ENCODE measurements at places on chromosomes 5 and 9.
A peak's percentile ranks its signal among the peaks of the same experiment; 100 is the strongest.

- no peaks in the 10 kb centered on the region for H3K4me1 ChIP-seq
- no peaks in the 10 kb centered on the region for H3K36me3 ChIP-seq
- DNase-seq = no peak
- no peak overlapping the region for H3K27ac ChIP-seq
- H3K4me3 ChIP-seq = no peak overlapping the region
- no peaks in the 10 kb centered on the region for H3K27me3 ChIP-seq
These were observed 34.2 kb downstream of the MTAP start for GRCh38 chr9:21836437-21837161.

GRCh38 chr5:130710596-130710995, 454.5 kb downstream of the HINT1 start:
- no peak overlapping the region for H3K27ac ChIP-seq
- no peaks in the 10 kb centered on the region for H3K36me3 ChIP-seq
- H3K4me1 ChIP-seq = no peaks in the 10 kb centered on the region
- H3K27me3 ChIP-seq = no peaks in the 10 kb centered on the region

- H3K27ac ChIP-seq = no peak within 1 kb of the TSS
- no peak within 1 kb of the TSS for H3K4me3 ChIP-seq
- no peaks in the 10 kb centered on the region for H3K4me1 ChIP-seq
- H3K36me3 ChIP-seq = no peaks in the 10 kb centered on the region
These were observed at the start of gene OMD for GRCh38 chr9:92424340-92424739. OMD (minus strand) TSS chr9:92424471; CDS start chr9:92417558, 6,913 bp downstream.

- H3K27ac ChIP-seq = no peak overlapping the region
- no peaks in the 10 kb centered on the region for H3K4me1 ChIP-seq
- peak; percentile 26 for DNase-seq
- no peak overlapping the region for H3K4me3 ChIP-seq
- H3K27me3 ChIP-seq = no peaks in the 10 kb centered on the region
These were observed 20.5 kb downstream of the EQTN start for GRCh38 chr9:27276193-27277030.

DNA sequence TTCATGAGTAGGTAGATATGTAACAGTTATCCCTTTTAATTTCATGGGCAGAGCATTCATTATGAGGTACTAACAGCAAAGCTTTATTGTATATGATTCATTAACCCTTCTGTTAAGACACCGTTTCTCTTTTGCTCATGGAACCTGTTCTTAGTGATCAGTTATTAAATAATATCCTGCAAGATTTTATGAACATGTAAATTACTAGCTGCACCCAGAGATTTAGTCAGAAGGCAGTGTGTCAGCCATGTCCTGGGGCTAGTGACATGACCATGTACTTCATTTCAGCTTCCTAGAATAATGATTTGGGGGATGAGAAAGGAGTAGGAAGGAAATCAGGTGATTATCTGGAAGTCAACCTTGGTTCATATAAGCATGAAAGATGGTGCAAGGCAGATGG, 7.0 kb downstream of the MAST4 start:
- H3K27me3 ChIP-seq = peaks cover 7% of the 10 kb centered on the region
- no peaks in the 10 kb centered on the region for H3K36me3 ChIP-seq
- H3K4me3 ChIP-seq = no peak overlapping the region

DNA sequence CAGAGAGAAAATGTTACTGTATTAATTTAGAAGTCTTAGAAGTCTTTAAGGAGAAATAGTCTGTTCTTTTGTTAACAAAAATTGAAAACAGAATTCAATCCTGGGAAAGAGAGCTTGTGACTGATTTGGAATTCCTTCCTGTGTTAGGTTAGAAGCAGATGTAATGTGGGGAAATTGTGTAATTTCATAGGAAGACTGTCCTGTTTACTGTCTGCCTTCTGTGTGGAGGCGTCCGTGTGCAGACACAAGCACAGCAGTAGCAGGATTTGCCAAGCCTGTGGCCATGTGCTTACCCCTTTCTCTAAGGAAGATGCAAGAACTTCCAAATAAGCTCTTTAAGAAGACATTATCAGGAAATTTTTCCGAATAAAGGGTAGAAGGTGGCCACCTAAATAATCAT, 36.7 kb upstream of the F2R start:
- H3K36me3 ChIP-seq = no peaks in the 10 kb centered on the region
- H3K27me3 ChIP-seq = no peaks in the 10 kb centered on the region
- no peak for DNase-seq
- no peak overlapping the region for H3K27ac ChIP-seq
- no peak overlapping the region for H3K4me3 ChIP-seq

- H3K4me3 ChIP-seq = no peak overlapping the region
- no peaks in the 10 kb centered on the region for H3K27me3 ChIP-seq
- no peak for DNase-seq
- H3K27ac ChIP-seq = no peak overlapping the region
- no peaks in the 10 kb centered on the region for H3K4me1 ChIP-seq
These were observed 28.7 kb upstream of the MEGF9 start for GRCh38 chr9:120742951-120743416.

DNA sequence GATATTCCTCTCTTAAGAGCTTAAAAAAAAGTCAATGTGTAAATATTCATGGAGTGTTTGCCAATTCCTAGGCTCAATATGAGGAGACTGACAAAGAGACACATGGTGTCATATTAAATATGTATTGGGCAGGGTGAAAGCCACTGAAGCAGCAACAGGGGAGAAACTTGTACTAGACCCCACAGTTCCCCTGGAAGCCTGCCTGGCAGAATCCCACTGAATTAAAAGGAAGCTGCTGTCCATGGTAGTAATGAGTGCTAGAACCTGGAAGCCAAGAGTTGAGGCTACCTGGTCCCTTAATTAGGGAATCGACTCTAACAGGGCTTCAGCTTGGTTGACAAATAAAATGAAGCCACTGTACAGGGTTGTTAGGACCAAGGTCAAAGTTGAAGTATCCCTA, 129.4 kb upstream of the GPR151 start:
- H3K4me1 ChIP-seq = no peaks in the 10 kb centered on the region
- no peak overlapping the region for H3K27ac ChIP-seq
- no peak for DNase-seq

GRCh38 chr9:87641067-87641466, 84.9 kb upstream of the CTSL start:
- H3K4me1 ChIP-seq = no peaks in the 10 kb centered on the region
- H3K27me3 ChIP-seq = no peaks in the 10 kb centered on the region
- H3K27ac ChIP-seq = no peak overlapping the region
- no peaks in the 10 kb centered on the region for H3K36me3 ChIP-seq

DNA sequence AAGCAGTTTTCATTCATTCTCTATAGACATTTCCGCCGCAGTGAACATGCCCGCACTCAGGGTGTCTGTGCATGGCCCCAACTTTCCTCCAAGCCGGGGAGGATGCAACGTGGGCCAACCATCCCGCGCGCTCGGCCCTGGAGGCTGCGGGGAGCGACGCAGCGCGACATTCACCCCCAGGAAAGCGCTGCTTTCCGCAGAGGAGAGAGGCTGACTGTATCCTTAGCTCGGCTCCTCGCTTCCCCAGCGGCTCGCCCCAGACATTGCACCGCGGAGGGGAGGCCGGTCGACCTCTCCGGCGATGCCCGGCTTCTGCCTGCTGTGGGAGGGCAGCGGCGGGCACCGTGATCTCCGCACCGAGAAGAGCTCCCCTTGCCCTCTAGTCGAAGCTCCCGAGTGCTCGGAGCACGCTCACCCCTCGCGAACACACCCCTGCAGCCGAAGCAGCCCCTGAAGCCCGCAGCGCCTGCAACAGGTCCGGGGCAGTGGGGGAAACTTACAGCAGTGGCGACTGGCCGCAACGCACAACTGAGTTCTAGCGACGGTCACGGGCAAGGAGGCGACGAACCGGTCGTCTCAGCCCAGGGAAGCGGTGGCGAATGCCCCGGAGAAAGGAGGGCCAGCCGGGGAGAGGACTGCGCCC, 600 bp downstream of the ENC1 start:
- H3K27ac ChIP-seq = peak overlapping the region; percentile 94
- no peaks in the 10 kb centered on the region for H3K27me3 ChIP-seq
- peaks cover 9% of the 10 kb centered on the region for H3K4me1 ChIP-seq

- no peaks in the 10 kb centered on the region for H3K36me3 ChIP-seq
- H3K4me1 ChIP-seq = peaks cover 7% of the 10 kb centered on the region
- H3K4me3 ChIP-seq = no peak overlapping the region
- no peaks in the 10 kb centered on the region for H3K27me3 ChIP-seq
- no peak overlapping the region for H3K27ac ChIP-seq
These were observed 37.2 kb downstream of the GRAMD2B start for GRCh38 chr5:126460459-126460858.

GRCh38 chr9:126638571-126639132, 24.9 kb downstream of the LMX1B start:
- no peak overlapping the region for H3K27ac ChIP-seq
- no peaks in the 10 kb centered on the region for H3K4me1 ChIP-seq
- no peak overlapping the region for H3K4me3 ChIP-seq
- H3K27me3 ChIP-seq = peaks cover 49% of the 10 kb centered on the region
- DNase-seq = no peak
- no peaks in the 10 kb centered on the region for H3K36me3 ChIP-seq

DNA sequence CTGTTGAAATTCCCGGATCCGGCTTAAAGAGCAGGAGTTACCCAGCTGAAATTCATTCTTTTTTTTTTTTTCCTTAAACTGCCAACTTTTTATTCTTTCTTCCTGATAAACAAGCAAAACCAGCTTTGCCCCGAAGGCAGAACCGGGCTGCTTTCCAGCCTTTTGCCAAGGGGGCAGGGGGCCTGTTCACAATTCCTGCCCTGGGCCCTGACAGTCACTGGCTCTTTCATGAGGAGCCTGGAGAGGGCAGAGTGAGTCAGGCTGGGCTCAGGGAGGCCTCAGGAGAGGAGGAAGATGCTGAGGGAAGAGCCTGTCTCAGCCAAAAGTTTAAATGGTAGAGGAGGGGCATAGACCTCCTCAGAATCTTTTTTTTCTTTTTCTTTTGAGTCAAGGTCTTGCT, 4.8 kb downstream of the GLIPR2 start:
- no peaks in the 10 kb centered on the region for H3K27me3 ChIP-seq
- no peak for DNase-seq
- H3K4me1 ChIP-seq = peaks cover 15% of the 10 kb centered on the region
- H3K27ac ChIP-seq = peak overlapping the region; percentile 78
- H3K36me3 ChIP-seq = no peaks in the 10 kb centered on the region
- no peak overlapping the region for H3K4me3 ChIP-seq

GRCh38 chr9:111831371-111832108, 36.8 kb upstream of the SHOC1 start:
- H3K36me3 ChIP-seq = no peaks in the 10 kb centered on the region
- no peaks in the 10 kb centered on the region for H3K4me1 ChIP-seq
- no peak for DNase-seq
- no peak overlapping the region for H3K27ac ChIP-seq
- no peaks in the 10 kb centered on the region for H3K27me3 ChIP-seq
- no peak overlapping the region for H3K4me3 ChIP-seq

GRCh38 chr5:134511796-134512660, 13.4 kb upstream of the JADE2 start:
- H3K4me3 ChIP-seq = no peak overlapping the region
- DNase-seq = peak; percentile 72
- H3K27ac ChIP-seq = peak overlapping the region; percentile 44
- H3K27me3 ChIP-seq = no peaks in the 10 kb centered on the region
- H3K4me1 ChIP-seq = peaks cover 7% of the 10 kb centered on the region

- H3K4me3 ChIP-seq = peak overlapping the region; percentile 40
- peaks cover 6% of the 10 kb centered on the region for H3K4me1 ChIP-seq
- H3K27ac ChIP-seq = no peak overlapping the region
- peaks cover 35% of the 10 kb centered on the region for H3K27me3 ChIP-seq
- no peaks in the 10 kb centered on the region for H3K36me3 ChIP-seq
These were observed 512 bp downstream of the GRIN3A start for GRCh38 chr9:101737705-101738565.

- no peaks in the 10 kb centered on the region for H3K36me3 ChIP-seq
- no peak overlapping the region for H3K27ac ChIP-seq
- DNase-seq = no peak
- no peaks in the 10 kb centered on the region for H3K27me3 ChIP-seq
These were observed 24.5 kb downstream of the RANBP17 start for GRCh38 chr5:170886210-170886894.

DNA sequence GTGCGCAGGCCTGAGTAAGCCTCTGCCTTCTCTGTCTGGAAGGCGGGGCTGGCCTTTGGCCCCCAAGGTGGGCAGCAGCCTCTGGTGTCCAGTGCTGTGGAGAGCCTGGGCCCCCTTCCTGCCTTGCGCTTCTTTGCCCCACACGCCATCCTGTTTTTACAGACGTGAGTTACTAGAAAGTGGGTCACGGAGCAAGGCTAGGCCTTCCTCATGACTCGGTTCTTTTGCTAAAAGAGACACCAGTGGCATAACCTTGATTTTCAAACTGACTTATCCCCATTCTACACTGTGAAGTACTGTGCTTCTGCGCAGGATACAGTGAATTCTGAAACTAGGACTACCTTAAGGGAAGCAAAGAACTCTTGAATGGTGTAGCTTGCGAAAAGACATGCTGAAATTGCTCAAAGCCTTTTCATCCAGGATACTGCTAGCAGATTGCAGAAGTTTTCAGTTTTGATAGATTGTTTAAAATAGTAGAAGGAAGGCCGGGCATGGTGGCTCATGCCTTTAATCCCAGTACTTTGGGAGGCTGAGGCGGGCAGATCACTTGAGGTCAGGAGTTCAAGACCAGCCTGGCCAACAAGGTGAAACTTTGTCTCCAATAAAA, 7.2 kb downstream of the ROPN1L start:
- H3K4me3 ChIP-seq = no peak overlapping the region
- no peak for DNase-seq
- H3K36me3 ChIP-seq = no peaks in the 10 kb centered on the region
- no peaks in the 10 kb centered on the region for H3K27me3 ChIP-seq

DNA sequence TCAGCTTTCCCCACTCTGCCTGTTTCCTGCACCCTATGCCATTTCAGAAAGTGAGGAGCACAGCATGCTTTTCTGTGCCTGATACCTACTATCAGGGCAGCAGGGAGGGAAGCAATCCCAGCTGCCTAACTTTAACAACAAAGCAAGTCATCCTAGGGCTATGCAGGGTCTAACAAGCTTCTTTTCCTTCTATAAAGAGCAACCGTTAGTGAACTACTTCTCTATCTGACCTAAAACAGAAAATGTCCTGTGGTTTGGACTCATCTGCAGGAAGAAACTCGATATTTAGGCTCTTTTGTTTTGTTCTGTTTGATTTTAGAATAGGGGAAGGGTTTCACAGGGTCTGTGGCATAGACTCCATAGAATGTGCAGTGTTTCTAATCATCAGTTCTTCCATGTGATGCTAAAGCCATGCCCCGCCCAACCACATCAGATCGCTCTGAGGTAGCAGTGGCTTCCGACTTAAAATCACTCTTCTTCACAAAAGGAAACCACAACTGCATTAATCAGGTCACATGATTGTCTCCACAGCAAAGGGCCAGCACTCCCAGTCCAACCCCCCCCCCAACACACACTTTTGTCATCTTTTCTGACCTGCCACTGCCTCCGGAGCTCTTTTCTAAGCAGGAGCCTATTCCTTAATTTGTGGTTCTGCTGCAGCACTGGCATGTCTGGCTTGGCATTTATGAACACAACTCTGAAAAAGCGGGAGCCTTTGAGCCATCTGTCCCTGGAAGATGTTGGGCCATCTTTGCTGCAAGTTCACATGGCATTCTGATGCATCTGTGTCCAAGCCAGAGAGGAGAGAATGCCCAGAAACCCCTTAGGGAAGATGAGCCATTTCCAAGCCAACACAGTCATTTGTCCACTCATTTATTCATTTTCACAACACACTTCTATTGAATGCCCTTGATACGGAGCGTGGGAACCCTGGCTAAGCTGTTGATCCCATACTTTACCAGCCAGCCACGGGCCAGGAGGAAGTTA, 71.6 kb downstream of the CFAP90 start:
- no peak overlapping the region for H3K27ac ChIP-seq
- H3K4me3 ChIP-seq = no peak overlapping the region
- no peaks in the 10 kb centered on the region for H3K4me1 ChIP-seq
- H3K27me3 ChIP-seq = no peaks in the 10 kb centered on the region
- no peaks in the 10 kb centered on the region for H3K36me3 ChIP-seq

- DNase-seq = no peak
- no peaks in the 10 kb centered on the region for H3K36me3 ChIP-seq
- H3K27ac ChIP-seq = no peak overlapping the region
- no peaks in the 10 kb centered on the region for H3K4me1 ChIP-seq
These were observed 50.6 kb upstream of the RAPGEF6 start for GRCh38 chr5:131685516-131686171.
